ENCODE measurements at places on chromosomes 3 and 15. TPM values are rescaled to one million over a fixed set of nuclear protein-coding genes. Genes with fewer than 3 reads are reported as not detected.
A peak's percentile ranks its signal among the peaks of the same experiment; 100 is the strongest.

GRCh38 chr15:48565560-48566482, 79.7 kb downstream of the FBN1 start:
- peak; percentile 97 for DNase-seq

DNA sequence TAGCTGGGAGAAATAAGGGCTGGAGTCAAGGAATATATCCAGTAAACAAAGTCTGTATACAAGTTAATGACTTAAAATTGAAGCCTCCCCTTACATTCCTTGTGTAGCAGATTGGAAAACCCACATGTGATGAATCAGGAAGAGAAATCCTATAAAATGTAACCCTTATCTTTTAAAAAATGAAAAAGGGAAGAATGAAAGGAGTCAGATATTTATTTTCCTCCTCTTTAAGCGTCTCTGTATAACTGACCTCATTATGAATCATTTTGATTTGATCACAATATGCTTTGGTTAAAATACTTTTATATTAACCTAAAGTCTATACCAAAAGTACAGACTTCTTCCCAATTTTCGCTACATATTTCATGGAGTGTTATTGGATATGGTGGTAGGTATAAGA, 316.3 kb upstream of the STAC start:
- DNase-seq: peak; percentile 4

GRCh38 chr3:128307029-128307633, 153.8 kb downstream of the EEFSEC start:
- DNase-seq: no peak

DNA sequence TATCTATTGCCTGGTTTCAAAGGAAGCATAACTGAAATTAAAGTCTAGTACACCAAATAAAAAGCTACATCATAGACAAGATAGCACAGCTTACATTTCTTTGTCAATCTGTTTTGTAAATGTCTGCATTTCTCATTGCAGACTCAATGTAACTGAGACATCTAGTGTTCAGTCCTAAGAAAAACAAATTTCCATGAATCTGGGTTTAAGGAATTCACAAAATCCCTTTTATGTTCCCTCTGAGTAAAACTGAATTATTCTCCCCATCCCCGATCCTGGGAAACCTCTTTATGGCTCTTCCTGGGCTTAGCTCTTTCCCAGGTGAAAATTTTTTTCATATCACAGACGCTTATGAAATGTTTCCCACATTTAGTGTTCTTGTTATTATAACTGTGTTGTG, 21.6 kb upstream of the RASA2 start:
- DNase-seq: peak; percentile 47

- peak; percentile 78 for DNase-seq
These were observed 76.0 kb downstream of the ZNF609 start for GRCh38 chr15:64536244-64536836.

DNA sequence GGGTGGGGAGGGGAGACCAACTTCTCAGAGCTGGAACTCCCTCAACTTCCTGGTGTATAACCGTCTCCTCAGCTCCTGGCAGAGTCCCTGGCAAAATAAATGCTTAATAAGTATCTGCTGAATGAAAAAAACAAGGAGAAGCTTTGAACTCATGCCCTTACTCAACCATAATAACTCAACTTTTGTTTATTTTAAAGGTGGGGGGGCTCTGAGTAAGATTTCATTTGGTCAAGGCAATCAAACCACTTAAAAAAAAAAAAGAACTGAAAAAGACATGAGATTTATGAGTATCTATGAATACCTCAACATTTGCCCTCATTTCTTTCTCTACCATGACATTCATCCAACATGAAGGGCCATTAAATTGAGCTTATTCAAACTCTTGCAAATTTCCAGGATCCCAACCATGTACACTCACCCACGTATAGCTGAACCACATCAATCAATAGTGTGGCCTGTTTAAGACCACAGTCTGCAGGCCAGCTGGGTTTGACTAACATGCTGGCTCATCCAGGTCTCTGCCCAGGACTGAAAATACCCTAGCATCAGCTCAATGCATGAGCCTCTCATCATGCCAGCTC, 157.9 kb downstream of the FOXP1 start:
- DNase-seq: peak; percentile 59

BMF gene
- 10.6 TPM for total RNA-seq

Data from fibroblast of the aortic adventitia (primary cell).